Neural crest cell (in vitro differentiated cells): ENCODE measurements at places on chromosomes 7 and 10.

GRCh38 chr7:125775317-125775716, 845.7 kb upstream of the POT1 start:
- DNase-seq = no peak

DNA sequence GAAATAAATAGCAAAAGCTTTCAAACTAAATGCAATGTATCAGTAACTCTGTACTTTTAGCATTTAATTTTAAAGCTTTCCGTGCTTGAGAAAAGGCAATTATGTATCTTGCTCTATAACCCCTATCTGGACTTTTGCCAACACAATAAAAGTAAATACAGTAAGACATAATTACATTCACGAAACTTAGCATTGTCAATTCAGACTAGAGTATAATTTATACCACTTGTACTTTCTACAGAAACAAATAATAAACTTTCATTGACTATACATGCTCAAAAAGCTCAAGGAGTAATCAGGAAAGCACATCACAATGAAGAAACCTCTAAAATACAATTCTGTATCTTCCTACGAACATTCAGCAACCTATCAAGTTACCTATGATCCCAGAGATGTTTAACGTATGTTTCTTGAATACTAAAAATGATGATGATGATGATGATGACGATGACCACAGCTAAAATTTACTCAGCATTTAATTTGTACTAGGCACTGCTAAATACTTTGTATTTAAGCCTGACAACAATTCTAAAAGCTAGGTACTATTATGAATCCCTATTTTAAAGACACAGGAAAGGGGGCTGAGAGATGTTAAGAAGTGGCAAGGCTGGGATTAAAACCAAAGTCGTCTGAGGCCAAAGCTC, 44.9 kb downstream of the MINDY3 start:
- no peak for DNase-seq

GRCh38 chr10:69459893-69460575, 8.8 kb downstream of the TSPAN15 start:
- no peak for DNase-seq

- DNase-seq = no peak
Observed at GRCh38 chr10:101145750-101146391, 14.8 kb downstream of the TLX1 start.

GRCh38 chr7:348962-349743, 59.2 kb downstream of the FOXL3 start:
- no peak for DNase-seq

DNA sequence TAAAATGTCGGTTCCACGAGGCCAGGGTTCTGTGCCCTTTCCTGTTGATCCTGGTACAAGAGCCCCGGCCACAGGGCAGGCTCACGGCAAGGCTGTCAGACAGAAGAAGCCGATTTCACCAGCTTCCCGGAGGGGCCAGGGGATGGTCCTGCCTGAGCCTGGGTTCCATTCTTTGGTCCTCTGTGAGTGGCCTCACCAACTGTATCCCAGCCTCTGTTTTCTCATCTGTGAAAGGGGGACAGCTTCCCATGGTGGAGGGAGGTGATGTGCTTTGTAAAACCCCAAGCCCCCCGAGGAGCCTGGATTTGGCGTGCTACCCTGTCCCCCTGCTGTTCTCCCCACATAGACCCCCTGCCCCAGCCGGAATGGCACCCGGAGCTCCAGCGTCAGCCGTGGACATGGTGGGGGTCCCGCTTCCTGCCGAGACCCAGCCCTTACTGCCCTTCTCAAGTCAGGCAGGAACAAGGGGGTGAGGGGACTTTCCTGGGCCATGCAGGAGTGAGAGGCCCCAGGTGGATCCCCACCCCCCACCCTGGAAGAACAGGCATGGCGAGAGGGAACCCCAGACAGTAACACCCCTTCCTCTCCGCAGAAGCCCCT, 28.3 kb upstream of the ELFN1 start:
- no peak for DNase-seq

- DNase-seq = no peak
Observed at GRCh38 chr7:50852901-50853300, 70.2 kb upstream of the GRB10 start.

- DNase-seq = no peak
Observed at GRCh38 chr10:63294781-63295180, 161.7 kb downstream of the NRBF2 start.

DNA sequence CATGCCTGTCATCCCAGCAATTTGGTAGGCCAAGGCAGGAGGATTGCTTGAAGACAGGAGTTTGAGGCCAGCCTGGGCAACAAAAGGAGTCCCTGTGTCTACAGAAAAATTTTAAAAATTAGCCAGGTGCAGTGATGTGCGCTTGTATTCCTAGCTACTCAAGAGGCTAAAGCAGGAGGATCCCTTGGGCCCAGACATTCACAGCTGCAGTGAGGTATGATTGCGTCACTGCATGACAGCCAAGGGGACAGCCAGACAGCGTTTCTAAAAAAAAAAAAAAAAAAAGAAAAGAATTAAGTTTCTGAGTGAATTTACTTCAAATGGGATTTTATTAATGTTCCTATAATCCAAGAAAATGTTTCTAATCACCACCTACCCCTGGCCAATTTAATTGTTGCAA, 87.4 kb upstream of the RNF148 start:
- DNase-seq = no peak

GRCh38 chr10:69421611-69422308, 5.0 kb upstream of the TACR2 start:
- DNase-seq = no peak

GRCh38 chr10:70915806-70916205, 27.4 kb upstream of the PCBD1 start:
- no peak for DNase-seq

- no peak for DNase-seq
Observed at GRCh38 chr10:11909618-11910017, 86.5 kb downstream of the PROSER2 start.

GRCh38 chr10:18650404-18650997, 886 bp downstream of the NSUN6 start:
- no peak for DNase-seq

GRCh38 chr7:29204491-29205272, 10.1 kb downstream of the CHN2 start:
- no peak for DNase-seq

DNA sequence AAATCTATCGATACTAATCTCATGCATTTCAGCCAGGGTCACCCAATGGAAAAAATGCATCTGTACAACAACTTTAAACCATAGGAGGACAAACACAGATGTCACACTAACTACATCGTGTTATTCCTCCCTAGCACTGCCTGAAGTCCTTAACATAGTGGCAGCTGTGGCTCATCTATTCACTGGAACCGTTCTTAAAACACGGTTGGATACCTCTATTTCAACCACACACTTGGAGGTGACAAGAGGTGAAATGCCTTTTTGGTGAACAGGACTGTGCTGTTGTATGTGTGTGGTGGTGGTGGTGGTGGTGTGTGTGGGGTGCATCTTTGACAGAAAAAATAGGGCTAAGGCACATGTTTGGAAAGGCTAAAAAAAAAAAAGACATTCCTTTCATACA, 93.1 kb downstream of the NRP1 start:
- no peak for DNase-seq

- no peak for DNase-seq
Observed at GRCh38 chr7:195010-195829, 2.8 kb downstream of the FAM20C start.

DNA sequence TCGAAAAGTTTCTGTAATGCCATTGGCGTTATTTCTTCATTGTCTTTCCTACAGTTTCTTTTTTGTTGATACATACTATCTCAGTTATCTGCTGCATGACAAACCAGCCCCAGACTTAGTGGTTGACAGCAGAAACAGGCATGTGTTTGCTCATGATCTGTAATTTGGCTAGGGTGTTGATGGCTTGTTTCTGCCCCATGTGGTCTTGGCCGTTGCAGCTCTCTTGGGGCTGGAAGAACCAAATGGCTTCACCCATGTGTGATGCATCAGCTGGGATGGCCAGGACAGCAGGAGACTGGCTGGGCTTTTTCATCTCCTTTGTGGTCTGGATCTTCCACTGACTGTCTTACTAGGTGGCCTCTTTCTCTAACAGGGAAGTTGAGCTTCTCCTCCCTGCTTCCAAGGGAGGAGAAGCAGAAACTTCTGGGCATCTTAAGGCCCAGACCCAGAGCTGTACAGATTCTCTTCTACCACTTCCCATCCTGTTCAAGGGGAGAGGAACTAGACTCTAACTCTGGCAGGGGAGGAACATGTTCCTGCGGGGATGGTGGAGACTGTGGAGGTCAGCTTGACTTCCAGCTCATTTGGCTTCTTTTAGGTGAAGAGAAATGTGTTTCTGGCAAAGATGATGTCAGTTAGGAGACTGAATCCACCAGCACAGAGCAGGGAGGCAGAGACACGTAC, 89.3 kb downstream of the FANK1 start:
- no peak for DNase-seq

- DNase-seq = no peak
Observed at GRCh38 chr10:45151467-45152214, 150.9 kb downstream of the ZNF22 start.

DNA sequence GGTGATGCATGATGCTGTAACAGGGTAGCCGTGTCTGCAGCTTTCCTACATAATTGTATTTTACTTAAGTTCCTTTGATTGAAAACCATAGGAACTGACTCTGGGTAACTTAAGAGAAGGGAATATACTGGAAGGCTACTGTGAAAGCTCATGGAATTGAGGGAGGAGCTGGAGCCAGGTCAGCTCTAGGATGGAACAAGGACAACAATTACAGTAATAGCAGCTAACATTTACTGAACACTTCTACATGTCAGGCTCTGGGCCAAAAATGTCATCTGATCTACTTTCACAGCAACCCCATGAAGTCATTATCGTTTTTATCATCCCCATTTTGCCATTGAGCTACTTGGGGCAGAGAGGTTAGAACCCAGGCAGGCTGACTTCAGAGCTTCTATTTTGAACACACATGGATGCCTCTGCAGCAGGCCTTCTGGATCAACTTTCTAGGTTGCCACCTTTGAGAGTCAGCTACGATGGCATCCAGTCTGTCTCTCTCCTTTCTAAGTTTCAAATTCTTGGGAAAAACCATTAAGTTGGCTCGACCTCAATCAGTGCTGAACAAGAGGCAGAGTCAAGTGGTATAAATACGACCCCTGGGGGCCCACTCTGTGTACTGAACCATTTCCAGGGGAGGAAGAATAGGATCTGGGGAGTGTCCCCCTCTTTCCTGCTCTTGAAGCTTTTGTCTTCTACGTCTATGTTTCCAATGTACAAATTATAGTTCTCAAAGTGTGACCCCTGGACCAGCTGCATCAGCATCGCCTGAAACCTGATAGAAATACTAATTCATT, 272.3 kb upstream of the PLPP4 start:
- no peak for DNase-seq

DNA sequence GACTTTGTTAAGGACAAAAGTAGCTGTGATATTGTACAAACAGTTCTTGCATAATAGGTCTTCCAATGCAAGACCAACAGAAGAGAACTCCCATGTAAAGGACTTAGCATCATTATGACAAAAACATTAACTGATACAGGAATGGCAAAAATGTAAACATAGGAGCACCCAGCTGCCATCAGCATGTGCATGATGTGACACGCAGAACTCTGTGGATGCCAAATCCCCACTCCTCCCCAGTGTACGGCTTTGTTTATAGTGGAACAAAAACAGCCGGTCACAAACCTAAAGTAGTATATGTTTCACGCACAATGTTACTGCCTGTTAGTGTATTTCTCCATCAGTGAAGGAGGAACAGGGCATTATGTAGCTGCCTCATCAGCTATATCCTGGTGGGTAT, 316.0 kb upstream of the AOAH start:
- DNase-seq = no peak

GRCh38 chr10:101529725-101530553, 58.1 kb downstream of the POLL start:
- DNase-seq = no peak

GRCh38 chr10:14409247-14409646, 78.5 kb upstream of the FRMD4A start:
- no peak for DNase-seq

DNA sequence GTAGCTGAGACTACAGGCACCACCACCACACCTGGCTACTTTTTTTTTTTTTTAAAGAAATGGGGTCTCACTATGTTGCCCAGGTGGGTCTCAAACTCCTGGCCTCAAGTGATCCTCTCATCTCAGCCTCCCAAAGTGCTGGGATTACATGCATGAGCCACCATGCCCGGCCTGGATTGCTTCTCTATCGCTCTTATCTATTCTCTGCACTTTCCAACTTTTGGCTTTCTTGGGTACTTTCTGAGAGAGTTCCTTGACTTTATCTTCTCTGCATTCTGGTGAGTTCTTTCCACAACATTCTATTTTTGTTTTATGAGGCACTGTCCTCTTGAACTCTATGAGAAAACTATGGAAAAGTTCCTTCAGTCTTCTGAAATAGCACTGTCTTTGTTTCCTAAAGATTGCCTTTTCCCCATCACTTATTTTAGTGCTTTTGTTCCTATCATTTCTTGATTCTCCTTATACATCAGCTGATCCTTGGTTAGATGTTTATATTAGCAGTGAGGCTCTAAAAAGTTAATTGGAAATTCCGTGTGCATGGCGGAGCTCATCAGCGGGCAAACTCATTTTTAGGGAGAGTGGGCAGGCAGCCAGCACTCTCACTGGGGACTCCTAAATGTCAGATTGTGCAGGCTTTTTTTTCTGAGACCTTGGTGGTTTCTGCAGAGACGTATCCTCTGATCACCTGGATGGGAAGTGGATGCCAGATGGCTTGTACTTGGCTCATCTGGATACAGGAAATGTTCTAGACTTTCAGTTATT, 43.9 kb downstream of the HIP1 start:
- DNase-seq = no peak

- DNase-seq = no peak
Observed at GRCh38 chr10:102645741-102646609, 1.7 kb downstream of the TRIM8 start.

DNA sequence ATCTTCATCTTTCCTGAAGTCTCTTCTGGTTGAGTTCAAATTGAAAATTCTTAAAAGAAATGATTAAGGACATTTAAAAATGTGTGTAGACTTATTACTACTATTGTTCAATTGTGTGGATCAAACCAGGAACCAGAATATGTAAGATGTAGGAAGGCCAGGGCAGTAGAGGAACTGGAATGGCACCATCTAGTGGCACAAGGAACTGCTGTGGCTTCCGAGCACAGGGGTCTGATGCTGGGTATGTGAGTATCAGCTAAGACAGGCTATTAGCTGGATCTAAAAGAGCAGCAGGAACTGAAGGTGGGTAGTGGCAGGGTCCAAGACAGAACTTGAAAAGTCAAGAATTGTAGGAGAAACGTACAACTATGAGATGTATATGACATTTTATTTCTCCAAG, 247.3 kb downstream of the SEMA3A start:
- DNase-seq = no peak

DNA sequence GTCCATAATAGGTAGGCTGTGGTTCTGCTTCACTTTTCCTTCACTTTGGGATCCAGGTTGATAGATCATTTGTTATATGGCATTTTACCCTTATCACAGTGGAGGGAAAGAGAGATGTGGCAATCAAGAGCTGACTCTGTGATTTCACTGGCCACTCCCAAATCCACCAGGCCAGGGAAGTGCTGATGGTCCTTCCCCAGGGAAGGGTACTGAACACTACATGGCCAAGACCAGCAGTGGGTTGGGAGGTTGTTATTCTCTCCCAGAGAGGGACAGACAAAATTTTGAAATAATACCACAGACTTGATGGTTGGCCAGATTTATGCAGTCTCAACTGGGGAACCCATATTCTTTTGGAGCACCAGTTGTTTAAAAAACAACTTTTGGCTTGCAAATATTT, 102.5 kb downstream of the SND1 start:
- DNase-seq = no peak
